ENCODE measurements at places on chromosomes 5 and 9.

DNA sequence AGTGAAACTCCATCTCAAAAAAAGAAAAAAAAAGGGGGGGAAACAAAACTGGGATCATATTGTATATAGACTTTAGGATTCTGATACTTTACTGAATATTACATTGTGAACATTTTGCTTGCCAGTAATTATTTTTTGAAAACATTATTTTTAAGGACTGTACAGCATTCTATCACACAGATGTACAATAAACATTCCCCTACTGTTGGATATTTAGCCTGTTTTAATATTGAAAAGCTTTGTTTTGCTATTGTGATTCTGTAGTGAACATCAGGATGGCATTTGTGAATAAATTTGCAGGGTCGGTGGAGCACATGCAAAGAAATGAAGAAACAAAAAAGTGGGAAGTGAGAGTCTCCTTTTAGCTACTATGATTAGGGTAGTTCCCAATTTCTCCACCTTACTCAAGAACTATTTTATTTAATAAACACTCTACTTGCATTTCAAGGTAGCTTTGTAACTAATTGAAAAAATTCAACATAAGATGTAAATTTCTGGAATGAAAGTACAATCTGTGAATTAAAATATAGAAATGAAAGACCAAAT is 18.7 kb downstream of the RASGRF2 start:
- DNase-seq = no peak

- DNase-seq = no peak
Measured at GRCh38 chr5:119080936-119081335, 10.0 kb downstream of the DMXL1 start.

GRCh38 chr5:138359621-138360020 is 7.1 kb downstream of the KDM3B start:
- DNase-seq = no peak

DNA sequence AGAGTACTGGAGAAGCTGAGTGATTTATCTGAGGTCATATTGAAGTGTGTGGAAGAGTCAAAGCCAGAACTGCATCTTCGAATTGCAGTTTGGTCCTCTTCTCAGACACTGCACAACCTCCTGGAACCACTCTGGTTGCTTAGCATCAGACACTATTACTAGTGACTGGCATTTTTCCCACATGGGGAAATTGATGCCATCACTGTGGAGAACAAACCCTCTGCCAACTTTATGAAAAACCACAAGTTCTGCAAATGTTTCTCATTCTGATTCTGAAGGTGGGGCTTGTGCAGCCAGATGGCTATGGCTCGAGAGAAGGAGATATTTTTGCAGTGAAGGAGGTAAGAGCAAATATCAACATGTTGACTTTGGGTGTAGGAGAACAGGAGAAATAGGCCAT is 67.2 kb downstream of the KCTD16 start:
- no peak for DNase-seq
